Activated CD8-positive, alpha-beta memory T cell treated with anti-CD3 and anti-CD28 coated beads for 48 hours (primary cell): ENCODE measurements at places on chromosomes 4 and X.

GRCh38 chrX:94511564-94511963 lies 837.6 kb downstream of the FAM133A start:
- DNase-seq: no peak

DNA sequence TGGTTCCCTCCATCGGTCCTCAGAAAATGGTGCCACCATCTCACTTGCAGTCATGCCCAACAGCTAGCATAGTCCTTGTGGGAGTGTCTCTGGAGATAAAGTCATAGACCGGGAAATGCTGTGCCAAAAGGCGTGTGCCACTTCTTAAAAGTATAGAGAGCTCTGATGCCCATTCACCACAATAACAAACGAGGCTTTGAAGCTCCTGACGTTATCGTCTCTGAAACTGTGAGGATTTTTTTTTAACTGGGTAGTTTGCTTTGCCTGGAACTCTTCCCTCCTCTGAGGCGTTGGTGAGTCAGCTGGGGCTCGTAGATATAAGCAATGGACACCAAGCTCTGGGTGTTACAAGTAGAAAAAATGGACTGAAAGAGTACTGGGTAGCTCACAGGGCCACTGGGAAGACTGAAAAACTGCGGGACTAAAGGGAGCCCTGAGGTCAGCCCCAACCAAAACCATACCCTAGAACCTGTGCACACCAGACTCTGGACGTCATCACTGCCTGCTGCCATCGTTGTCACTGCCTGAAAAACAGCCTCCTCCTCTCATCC lies 89.4 kb upstream of the TRIM2 start:
- DNase-seq: no peak

- no peak for DNase-seq
Measured at GRCh38 chr4:164892018-164892417, 15.0 kb downstream of the APELA start.

GRCh38 chrX:48487362-48487798 lies 11.4 kb downstream of the FTSJ1 start:
- DNase-seq: no peak

DNA sequence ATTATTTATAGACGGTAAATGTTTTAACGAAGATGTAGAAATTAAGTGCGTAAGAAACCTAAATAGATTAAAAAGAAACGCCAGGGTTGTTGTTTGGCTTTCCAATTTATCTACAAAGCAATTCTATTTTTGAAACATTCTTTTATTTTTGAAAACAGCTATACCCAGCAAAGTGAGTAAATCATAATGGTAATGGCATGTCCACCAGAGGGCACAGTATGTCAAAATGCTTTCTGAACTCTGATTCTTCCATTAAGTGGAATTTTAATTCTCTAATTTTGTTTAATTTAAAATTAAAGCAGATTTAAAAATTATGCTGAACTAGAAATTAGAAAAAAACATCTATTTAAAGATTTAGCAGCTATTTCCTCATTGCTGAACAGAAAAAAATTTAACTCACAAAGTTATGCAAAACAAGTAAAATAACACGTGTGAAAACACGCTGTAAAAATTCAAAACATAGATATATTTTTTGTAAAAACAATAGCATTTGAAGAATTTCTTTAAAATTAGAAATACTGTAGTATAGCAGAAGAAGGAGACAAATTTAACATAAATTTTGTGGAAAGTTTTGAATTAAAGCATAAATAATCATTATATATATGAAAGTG lies 26.5 kb downstream of the RASSF6 start:
- no peak for DNase-seq

DNA sequence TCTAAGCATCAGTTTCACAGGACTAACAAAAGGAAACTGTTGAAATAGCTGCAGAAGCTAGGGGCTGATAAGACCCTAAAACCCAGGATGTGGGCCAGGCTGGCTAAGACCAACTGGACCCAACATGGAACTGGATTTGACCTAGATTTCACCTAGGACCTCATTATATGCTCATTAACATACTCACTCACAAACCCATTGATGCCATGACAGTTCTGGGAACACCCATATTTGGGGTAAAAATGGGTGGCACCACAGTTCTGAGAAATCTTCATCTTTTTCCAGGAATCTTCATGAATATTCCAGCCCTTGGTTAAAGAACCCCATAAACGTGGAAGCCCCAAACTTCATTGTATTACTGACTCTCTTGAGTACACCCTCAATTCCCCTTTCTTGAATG lies 41.1 kb downstream of the HSD17B13 start:
- no peak for DNase-seq

DNA sequence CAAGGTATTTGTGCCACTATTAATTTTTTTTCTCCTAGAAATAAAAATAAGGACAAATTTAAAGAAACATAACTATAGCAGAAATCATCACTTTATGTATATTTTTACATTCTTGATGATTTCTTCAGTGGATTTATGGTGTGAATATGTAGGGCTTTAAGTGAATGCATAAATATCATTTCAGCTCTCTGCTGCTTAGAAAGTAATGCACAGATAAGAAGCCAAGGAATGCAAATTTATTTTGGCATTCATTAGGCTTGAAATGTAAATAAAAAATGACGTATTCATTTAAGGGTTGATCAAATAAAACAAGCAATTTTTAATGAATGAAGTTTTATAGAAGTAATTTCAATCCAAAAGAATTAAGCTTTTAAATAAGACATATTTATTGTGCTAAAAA lies 66.3 kb downstream of the NFKB1 start:
- no peak for DNase-seq

DNA sequence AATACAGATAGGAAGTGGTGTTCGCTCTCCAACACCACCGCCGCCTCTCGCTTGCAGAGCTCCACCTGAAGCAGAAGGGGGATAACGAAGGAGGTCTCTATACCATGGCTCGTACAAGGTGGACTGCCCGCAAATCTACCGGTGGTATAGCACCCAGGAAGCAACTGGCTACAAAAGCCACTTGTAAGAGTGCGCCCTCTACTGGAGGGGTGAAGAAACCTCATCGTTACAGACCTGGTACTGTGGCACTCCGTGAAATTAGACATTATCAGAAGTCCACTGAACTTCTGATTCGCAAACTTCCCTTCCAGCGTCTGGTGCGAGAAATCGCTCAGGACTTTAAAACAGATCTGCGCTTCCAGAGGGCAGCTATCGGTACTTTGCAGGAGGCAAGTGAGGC lies 5.2 kb upstream of the BMP15 start:
- no peak for DNase-seq

DNA sequence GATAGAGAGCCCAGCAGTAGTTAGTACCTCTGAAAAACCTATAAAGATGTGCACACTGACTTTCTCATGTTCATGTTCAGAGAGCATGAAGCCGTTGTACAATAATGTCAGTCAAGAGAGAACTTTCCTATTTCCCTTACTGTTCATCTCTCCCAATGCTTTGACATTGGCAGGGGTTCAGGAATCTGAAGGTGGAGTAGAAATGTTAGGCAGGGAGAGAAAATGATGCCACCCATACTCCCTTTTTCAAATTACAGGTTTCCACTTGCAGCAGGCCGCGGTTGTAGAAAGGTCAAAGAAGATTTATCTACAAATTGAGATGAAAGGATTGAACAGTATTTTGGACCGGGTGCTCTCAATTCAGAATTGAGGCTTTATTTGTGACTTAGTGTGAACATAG lies 84.3 kb downstream of the DCAF8L2 start:
- DNase-seq: no peak

- no peak for DNase-seq
Measured at GRCh38 chrX:53716328-53717088, 30.0 kb upstream of the HUWE1 start.

GRCh38 chr4:173426064-173426463 lies 27.1 kb upstream of the SCRG1 start:
- no peak for DNase-seq

- no peak for DNase-seq
Measured at GRCh38 chr4:93466446-93466845, 362.1 kb upstream of the ATOH1 start.

GRCh38 chr4:108030332-108030731 lies 40.6 kb downstream of the HADH start:
- no peak for DNase-seq

DNA sequence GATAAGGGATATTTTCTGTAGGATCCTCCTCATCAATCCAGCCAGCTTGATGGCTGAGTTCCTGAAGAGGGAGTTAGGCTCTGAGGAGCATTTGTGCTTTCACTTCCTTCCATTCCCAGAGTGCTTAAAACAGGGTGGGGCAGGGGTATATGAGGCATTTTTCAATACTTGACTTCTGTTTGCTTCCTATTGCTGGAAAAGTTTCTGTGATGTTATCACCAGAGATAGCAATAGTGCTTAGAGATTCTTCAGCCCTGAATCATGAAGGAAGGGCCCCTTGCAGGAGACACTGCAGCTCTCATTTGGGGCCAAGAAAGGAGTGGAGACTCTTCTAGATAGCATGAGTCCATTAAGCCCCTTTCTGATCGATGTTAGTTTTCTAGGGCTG lies 166.7 kb upstream of the RPS6KA3 start:
- DNase-seq: no peak

DNA sequence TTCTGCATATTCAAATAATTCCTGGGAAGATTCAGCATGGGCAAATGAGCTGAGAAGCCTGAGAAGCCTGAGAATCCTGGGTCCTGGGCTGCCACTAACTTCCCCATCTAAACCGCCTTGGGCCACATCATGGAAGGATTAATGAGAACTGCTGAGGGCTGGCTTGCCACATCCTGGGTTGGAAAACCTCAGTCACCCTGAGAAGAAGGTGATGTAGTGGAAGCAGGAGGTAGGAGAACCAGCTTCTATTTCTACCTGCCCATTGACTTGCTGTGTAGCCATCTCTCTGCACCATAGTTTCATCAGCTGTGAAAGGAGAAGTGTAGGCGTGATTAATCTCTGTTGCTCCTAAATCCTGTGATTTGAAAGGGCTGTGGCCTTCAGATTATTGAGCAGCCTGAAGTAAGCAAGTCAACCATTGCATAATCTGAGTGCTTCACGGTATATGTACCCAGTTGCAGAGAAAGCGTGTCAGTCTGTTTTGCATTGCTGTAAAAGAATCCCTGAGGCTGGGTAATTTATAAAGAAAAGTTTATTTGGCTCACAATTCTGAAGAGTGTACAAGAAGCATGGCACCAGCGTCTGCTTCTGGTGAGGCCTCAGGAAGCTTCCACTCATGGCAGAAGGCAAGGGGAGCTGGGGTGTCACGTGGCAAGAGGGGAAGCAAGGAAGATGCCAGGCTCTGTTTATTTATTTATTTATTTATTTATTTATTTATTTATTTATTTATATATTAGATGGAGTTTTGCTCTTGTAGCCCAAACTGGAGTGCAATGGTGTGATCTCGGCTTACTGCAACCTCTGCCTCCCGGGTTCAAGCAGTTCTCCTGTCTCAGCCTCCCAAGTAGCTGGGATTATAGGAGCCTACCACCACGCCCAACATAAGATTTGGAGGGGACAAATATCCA lies 140.9 kb upstream of the ATP6AP2 start:
- DNase-seq: no peak

- no peak for DNase-seq
Measured at GRCh38 chr4:106978046-106978774, 57.9 kb downstream of the DKK2 start.

GRCh38 chr4:108342325-108342970 lies 173.7 kb upstream of the LEF1 start:
- no peak for DNase-seq

GRCh38 chrX:14903891-14904290 lies 30.7 kb downstream of the MOSPD2 start:
- DNase-seq: no peak

DNA sequence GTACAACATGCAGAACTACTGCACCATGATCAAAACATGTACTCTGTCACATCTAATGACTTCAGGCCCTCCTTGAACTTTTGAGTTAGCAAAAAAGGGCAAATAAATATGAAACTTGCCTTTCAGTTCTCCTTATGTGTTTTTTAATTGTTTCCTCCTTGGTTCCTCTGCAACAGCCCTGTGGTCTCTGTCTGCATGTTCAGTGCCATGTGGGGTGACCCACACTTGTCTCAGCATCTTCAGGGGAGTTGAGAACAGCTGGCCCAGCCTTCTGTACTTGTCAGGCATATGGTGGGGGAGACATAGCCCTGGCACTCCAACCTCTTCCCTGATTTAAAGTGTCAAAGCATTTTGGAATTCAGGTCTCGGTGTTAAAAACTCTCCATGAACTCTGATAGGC lies 188.0 kb upstream of the PGRMC2 start:
- no peak for DNase-seq

DNA sequence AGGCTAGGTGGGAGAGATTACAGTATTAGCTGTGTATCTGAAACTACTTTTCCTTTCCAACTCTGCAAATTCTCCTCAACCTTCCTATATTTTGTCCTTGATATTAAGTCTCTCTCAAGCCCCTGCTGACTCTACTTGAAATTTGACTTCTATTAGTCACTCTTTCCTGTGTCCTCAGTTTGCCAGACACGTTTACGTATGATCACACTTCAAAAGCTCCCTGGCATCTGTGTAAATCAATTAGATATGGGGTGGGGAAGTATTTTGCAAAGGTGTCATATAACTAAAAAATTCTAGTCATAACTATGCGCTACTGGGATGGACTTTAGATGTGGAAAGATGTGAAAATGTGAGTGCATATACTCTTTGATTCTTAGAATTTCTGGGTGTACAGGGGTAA lies 67.4 kb upstream of the ARHGAP24 start:
- no peak for DNase-seq

DNA sequence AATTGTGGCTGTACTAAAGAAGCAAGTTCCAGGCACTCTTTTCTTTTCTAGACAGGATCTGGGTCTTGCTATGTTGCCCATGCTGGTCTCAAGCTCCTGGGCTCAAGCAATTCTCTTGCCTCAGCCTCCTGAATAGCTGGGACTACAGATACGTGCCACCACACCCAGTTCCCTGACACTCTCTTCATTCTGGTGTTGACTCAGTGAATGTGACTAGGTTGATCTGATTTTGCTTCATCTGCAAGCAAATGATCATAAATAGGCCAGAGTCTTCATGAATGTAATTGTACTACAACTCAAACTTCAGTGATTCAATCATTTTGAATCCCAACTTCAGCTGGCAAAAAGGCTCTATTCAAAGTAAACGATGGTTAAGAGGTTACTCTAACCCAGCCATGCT lies 78.5 kb downstream of the APBB2 start:
- DNase-seq: no peak

GRCh38 chr4:77922158-77923094 lies 59.8 kb downstream of the MRPL1 start:
- no peak for DNase-seq

- no peak for DNase-seq
Measured at GRCh38 chr4:124104628-124105027, 607.9 kb downstream of the ANKRD50 start.

DNA sequence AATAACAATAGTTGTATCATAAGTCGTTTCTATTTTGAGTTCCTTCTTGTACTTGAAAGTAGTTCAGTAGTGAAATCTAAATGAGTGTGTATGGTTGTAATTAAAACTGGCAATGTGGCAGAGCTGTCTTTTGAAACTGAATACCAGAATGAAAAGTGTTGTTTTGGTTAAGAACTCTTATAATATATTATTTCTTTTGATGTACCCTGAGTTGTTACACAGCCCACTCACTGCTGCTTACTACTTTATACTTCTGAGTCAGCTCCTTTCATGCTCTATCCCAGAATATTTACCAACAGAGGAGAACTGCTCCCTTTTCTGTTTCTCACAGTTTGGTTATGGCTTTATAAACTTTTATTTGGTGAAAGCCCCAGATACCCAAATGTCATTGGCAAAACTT lies 28.8 kb downstream of the FAM199X start:
- DNase-seq: no peak

- DNase-seq: no peak
Measured at GRCh38 chrX:120001787-120002186, 58.2 kb upstream of the NKAP start.

GRCh38 chr4:78323439-78323838 lies 228.1 kb upstream of the ANXA3 start:
- no peak for DNase-seq
